ENCODE measurements at places on chromosomes 5 and 9.

DNA sequence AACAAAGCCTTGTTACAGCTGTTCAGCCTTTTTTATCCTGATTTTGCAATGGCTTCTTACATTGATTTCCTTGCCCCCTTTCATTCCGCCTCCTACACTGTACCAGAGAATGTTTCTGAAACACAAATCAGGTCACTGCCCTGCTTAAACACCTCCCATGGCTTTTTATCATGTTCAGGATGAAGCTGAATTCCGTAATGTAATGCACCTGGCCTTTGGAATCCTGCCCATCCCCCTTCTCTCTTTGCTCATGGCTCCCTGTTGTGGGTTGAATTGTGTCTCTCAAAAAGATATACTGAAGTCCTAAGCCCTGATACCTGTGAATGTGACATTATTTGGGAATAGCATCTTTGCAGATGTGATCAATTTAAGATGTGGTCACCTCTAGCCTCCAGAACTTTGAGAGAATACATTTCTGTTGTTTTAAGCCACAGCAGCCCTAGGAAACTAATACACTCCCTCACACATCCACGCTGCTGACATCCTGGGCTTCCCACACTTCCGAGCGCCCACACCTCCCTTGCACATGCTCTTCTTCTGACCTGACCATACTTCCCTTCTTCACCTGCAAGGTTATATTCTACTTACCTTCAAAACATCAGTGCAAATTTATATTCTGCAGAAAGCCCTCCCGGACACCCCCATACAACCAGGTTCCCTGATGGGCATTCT is 101.2 kb downstream of the DNAH5 start:
- no peak for DNase-seq

DNA sequence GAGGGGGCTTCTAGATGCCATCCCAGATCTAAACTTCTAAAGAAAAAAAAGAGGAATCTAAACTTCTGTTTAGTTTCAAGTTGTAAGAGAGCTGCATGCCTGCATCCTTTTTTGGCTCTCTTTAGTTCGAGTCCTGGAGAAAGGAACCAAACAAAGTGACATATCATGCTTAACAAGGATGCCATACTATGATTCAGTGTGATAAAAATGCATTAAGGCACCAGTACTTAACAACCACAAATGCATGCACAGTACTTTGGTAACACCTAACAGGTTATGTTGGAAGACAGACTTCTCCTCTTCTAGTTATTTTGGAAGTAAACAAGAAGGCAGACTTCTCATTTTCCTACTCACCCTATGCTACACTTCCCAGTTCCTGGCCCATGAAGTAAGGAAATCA is 27.3 kb downstream of the NME5 start:
- DNase-seq = no peak

GRCh38 chr9:128124873-128125579 is 2.5 kb downstream of the PTGES2 start:
- peak; percentile 80 for DNase-seq

DNA sequence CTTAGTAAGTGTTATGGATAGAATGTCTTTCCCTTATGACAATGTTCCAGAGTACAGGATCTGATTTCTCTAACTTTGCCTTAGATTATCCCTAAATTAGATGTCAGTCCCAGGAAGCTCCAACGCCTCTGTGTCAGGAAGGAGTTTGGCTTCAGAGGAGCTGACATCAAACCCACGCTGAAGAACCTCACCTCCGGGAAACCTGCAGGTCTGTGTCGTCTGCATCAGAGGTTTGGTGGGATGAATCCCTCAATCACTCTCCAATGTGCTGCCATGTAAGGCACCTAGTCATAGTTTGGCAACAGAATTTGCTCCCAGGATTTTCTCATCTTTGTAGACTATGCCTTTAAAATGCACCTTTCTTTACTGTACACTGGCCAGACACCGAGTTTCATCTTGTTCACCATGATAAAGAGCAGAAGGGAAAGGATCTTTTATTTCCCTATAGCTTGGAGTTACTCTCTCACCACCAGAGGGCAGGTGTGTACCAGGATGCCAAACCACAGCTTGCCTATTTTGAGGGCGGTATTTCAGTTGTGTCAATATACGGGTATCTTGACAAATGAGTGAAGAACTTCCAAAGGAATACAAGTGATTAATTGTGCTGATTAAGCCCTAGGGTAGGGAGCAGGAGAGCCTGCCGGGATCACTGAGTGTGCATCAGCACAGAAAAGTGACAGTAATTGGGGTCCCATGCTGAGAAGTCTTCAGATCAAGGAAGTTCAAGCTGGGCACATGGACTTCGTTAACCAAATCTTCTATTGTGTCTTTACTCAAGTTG is 23.4 kb downstream of the MINAR2 start:
- DNase-seq = peak; percentile 67

GRCh38 chr9:3018071-3018470 is 174.2 kb upstream of the PUM3 start:
- no peak for DNase-seq

DNA sequence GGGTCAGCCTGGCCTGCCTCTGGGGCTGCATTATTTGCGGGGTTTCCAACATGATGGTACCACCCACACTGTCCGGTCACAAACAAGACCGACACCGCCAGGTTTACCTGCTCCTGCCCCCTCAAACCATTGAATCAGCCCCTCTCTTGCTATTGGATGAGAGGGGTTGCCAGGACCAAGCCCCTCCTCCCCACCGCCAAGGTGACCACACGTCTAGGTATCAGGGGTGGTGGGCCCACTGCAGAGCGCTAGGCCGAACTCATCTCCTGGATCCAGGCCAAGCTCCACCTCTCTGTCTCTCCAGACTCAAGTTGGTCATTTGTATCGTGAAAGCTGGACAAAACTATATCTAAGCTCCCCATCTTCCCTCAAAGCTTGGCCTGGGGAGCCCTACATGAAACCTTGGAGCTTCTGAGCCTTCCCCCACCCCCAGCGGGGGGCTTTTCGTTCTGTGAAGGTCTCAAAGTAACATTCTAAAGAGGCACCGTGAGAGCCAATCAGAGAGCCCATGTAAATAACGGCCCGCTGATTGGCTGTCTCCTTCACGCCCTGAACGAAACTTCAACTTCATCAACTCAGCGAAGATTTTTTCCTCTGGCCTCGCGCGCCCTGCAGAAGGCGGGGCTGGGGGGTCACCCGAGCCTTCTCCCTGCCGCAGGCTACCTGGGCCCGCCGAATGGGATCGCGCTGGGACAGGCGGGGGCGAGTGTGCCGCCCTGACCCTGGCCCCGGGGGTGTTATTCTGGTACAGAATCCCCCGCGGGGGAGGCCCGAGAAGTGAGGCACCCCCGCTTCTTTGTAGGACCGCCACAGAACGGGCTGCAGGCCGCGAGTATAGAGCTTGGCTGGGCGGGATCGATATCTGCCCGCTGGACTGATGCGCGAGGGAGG is 49.6 kb upstream of the PSD2 start:
- DNase-seq = peak; percentile 94

- no peak for DNase-seq
These were observed 89.9 kb downstream of the SEMA5A start for GRCh38 chr5:9455826-9456434.

DNA sequence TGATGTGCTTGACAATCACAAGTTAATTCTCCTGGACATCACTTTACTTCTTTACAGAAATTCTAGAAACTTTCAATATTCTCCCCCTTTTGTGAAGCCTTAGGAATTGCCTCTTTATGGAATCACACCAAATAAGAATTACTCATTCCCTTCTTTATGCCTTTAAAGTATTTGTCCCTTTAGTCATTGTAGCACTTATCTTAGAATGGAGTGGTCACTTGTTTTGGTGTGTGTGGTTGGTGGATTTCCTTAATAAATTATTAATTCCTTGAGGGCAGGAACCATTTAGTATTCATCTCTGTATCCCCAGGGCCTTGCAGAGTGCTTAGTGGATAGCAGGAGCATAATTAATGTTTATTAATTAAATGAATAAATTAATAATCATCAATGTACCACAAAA is 307.0 kb downstream of the ARRDC3 start:
- DNase-seq = no peak

DNA sequence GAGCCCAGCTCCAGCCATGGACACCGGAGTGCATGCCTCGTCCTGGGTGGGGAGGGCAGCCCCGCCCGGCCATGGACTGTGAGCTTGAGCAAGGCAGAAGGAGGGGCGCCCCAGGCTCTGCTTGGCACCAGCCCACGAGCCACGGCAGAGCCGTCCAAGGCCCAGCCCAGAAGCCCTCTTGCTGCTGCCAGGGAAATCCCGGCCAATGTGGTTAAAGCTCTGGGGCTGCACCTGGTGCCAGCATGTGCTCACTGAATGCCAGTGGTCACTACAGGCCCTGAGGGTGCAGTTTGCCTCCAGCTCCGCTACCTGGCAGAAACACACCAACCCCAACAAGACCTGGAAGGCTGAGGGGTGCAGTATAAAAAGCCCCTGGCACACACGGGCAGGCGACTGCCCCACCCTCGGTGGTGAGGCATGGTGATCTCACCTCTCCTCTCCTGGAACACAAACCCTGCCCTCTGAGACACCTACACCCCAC is 11.8 kb downstream of the BRD3 start:
- no peak for DNase-seq

- DNase-seq = no peak
These were observed 33.4 kb downstream of the SLCO4C1 start for GRCh38 chr5:102262688-102263087.

- DNase-seq = peak; percentile 70
These were observed 7.7 kb upstream of the NKX2-5 start for GRCh38 chr5:173242675-173243121.

GRCh38 chr5:172266676-172267092 is 16.9 kb downstream of the UBTD2 start:
- no peak for DNase-seq

DNA sequence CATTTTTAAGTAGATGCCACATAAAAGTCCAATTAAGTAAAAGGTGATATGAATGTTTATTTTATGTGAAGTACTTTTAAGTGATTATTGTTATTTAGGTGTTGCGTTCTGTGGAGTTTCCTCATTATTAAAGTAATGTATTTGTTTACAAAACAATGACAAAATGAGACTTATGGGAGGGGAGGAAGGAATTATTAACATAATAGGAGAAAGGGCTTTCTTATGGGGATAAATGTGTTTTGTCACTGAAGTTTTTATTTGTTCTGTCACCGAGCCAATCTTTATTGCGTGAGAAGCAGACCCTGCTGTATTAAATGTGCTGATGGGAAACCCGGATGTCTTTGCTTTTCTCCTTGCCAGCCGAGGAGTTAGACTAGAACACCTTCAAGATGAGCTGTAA is 44.5 kb downstream of the TRIO start:
- DNase-seq = no peak

DNA sequence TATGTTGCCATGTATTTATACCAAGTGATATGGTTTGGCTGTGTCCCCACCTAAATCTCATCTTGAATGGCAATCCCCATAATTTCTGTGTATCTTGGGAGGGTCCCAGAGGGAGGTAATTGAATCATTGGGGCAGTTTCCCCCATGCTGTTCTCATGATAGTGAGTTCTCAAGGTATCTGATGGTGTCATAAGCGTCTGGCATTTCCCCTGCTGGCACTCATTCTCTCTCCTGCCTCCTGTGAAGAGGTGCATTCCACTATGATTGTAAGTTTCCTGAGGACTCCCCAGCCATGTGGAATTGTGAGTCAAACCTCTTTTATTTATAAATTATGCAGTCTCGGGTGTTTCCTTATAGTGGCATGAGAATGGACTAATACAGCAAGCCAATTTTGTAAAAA is 140.8 kb upstream of the ADAMTSL1 start:
- DNase-seq = no peak

DNA sequence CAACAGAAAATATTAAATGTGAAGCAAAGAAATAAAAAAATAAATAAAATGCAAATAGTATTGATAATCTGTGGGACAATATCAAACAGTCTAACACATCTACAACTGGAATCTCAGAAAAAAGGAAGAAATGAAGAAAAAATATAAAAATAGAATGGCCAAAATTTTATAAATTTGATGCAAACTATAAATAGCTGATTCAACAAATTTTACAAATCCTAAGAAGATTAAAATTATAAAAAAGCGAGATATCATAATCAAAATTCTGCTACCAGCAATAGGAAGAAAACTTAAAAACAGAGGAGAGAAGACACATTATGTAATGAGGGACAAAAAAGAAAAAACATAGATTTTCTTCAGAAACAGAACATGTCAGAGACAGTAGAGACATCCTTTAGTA is 129.2 kb upstream of the IRX1 start:
- no peak for DNase-seq

DNA sequence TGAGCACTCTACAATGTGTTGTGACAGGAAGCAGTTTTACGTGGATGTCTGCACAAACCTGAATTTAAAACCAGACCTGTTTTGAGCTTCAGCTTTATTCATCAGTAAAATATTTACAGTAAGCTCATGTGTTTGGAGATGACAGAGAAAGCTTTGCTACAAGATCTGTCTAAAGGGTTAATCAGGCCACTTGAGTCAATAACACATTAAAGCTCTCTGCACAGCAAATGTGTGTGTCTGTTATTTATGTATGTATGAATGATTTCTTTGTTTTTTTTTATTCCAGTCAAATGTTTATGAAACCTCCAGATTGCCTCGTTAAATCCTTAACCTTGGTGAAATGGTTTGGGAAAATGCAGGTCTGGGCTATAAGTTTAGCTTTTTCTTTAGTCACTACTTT is 77.3 kb upstream of the SREK1 start:
- no peak for DNase-seq

- DNase-seq = no peak
These were observed 150.1 kb downstream of the KDM4C start for GRCh38 chr9:6907772-6908381.

DNA sequence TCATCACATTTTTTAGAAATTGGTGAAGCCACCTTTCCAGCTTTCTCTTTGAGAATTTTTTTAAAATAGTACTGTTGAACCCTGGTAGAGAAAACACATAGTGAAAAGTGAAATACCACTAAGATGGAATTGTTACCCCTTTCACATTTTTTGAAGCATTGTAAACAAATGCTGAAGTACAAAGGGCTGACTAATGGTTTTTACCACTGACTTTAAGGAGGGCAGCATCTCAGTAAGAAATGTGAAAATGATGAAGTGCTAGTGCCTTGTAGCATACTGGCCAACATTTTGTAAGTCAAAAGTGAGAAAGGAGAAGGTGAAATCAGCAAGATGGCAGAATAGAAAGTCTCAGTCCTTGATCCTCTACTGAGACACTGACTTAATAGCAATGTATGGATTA is 320.6 kb downstream of the PJA2 start:
- no peak for DNase-seq

GRCh38 chr5:98735806-98736507 is 37.5 kb upstream of the RGMB start:
- DNase-seq = no peak

- DNase-seq = peak; percentile 41
These were observed 4.1 kb upstream of the CXXC5 start for GRCh38 chr5:139644001-139644456.

GRCh38 chr5:139178935-139179334 is 19.2 kb downstream of the SIL1 start:
- peak; percentile 60 for DNase-seq

DNA sequence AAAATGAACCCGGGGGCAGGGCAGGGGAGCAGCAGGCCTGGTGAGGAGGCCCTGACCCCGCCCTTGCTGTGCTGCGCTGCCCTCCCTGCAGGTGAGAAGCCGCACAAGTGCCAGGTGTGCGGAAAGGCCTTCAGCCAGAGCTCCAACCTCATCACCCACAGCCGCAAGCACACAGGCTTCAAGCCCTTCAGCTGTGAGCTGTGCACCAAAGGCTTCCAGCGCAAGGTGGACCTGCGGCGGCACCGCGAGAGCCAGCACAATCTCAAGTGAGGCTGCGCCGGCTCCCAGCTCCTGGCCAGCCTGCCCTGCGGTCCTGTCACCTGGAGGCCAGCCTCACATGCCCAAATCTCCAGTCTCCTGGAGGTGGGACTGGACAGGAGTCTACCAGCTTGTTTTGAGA is 12.3 kb downstream of the GFI1B start:
- DNase-seq = no peak

GRCh38 chr5:84213861-84214260 is 170.8 kb downstream of the EDIL3 start:
- no peak for DNase-seq

All from ecto neural progenitor cell (in vitro differentiated cells).